ENCODE measurements at places on chromosomes 4 and X.
A peak's percentile ranks its signal among the peaks of the same experiment; 100 is the strongest.

DNA sequence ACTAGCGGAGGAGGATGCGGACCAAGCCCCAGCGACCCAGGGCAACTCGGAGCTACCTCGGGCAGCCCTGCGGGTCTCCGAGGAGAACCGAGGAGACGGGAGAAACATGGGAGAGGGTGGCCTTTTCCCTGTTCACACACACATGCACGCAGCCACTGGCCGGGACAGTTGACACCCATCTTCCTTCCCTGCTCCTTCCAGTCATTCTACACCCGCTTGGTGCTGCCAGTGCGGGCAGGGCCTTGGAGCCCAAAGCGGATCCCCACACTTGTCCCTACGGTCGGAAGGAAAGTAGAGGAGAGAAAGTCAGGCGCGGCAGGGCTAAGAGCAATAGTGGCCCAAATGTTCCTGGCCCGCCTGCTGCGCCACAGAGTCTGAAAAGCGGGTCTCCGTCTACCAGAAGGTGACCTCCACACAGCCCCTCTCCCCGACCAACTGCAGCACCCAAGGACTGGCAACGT, 1.1 kb upstream of the PPP3CA start:
- no peak for DNase-seq
- no peaks in the 10 kb centered on the region for H3K27me3 ChIP-seq
- peak overlapping the region; percentile 94 for H3K27ac ChIP-seq
- peaks cover 7% of the 10 kb centered on the region for H3K36me3 ChIP-seq
- H3K4me3 ChIP-seq = peak overlapping the region; percentile 80
- peaks cover 28% of the 10 kb centered on the region for H3K4me1 ChIP-seq

DNA sequence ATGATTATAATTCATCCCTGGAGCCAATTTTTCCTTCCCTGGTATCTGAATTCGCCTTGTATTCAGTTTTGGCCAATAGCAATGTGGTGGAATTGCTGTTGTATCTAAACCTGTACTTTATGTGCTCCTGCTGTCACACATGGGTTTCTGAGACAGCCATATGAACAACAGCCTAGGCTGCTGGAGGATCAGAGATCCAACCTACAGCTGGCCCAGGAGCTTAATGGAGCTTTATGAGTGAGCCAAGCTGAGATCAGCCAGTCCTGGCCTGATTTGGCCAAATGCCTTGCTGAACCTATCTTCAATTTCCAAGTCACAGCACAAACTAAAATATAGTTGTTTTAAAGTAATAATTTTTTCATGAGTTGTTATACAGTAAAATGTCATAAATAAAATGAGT, 1071.5 kb downstream of the PCDH7 start:
- H3K27me3 ChIP-seq = no peaks in the 10 kb centered on the region
- H3K36me3 ChIP-seq = no peaks in the 10 kb centered on the region
- no peak for DNase-seq

- DNase-seq = no peak
- peaks cover 12% of the 10 kb centered on the region for H3K4me1 ChIP-seq
- no peak overlapping the region for H3K27ac ChIP-seq
- H3K36me3 ChIP-seq = no peaks in the 10 kb centered on the region
- no peaks in the 10 kb centered on the region for H3K27me3 ChIP-seq
- H3K4me3 ChIP-seq = no peak overlapping the region
Measured at GRCh38 chrX:153906126-153906917, 1.8 kb downstream of the AVPR2 start.

GRCh38 chr4:2064276-2064991, 5.3 kb downstream of the NAT8L start:
- H3K36me3 ChIP-seq = no peaks in the 10 kb centered on the region
- H3K27ac ChIP-seq = no peak overlapping the region
- peak overlapping the region; percentile 10 for H3K4me3 ChIP-seq
- no peaks in the 10 kb centered on the region for H3K4me1 ChIP-seq

DNA sequence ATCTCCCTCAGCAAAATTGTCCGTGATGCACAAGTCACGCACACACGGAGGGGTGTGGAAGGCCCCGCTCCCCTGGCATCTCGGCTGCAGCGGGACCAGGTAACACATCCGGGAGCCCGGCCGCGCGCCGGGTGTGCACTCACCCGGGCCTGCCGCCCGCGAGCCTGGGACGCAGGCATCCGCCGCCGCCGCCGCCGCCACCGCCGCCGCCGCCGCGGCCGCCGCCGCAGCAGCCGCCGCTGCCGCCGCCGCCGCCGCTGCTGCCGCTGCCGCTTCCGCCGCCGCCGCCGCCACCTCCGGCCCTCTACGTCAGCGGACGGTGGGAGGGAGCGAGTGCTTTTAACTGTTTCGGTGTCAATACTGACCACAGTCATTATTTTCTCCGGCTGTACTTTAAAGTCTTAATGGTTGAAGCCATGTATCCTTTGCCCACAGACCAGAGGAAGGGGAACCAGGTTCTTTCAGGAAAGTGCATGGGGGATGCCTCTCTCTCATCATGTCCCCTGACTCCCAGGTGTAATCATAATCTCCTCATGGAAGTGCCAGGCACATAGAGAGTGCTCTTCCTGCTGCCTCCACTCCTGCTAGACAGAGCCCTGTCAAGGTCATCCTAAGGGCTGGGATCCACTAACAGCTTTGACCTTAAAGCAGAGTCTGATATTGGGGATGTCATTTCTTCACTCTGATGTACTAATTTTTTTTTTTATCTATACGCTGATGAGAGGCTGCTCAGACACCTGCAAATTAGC, 38.0 kb downstream of the MAGEE2 start:
- H3K36me3 ChIP-seq = no peaks in the 10 kb centered on the region
- no peaks in the 10 kb centered on the region for H3K27me3 ChIP-seq
- no peak overlapping the region for H3K27ac ChIP-seq
- no peaks in the 10 kb centered on the region for H3K4me1 ChIP-seq
- DNase-seq = no peak
- H3K4me3 ChIP-seq = peak overlapping the region; percentile 26

GRCh38 chrX:139192386-139192961, 338.1 kb upstream of the F9 start:
- no peaks in the 10 kb centered on the region for H3K27me3 ChIP-seq
- H3K27ac ChIP-seq = no peak overlapping the region

GRCh38 chr4:158710814-158711213, 12.4 kb downstream of the PPID start:
- no peak overlapping the region for H3K4me3 ChIP-seq
- peaks cover 95% of the 10 kb centered on the region for H3K36me3 ChIP-seq
- DNase-seq = no peak
- no peaks in the 10 kb centered on the region for H3K27me3 ChIP-seq

- H3K36me3 ChIP-seq = no peaks in the 10 kb centered on the region
- no peak for DNase-seq
- H3K4me3 ChIP-seq = no peak overlapping the region
- H3K27ac ChIP-seq = no peak overlapping the region
- H3K27me3 ChIP-seq = no peaks in the 10 kb centered on the region
Measured at GRCh38 chrX:56963377-56963776, 32.0 kb downstream of the SPIN3 start.

GRCh38 chrX:71489540-71489939, 43.4 kb upstream of the OGT start:
- H3K4me1 ChIP-seq = no peaks in the 10 kb centered on the region
- no peak overlapping the region for H3K27ac ChIP-seq
- H3K4me3 ChIP-seq = no peak overlapping the region
- no peak for DNase-seq
- no peaks in the 10 kb centered on the region for H3K36me3 ChIP-seq
- no peaks in the 10 kb centered on the region for H3K27me3 ChIP-seq

GRCh38 chr4:167101035-167101434, 133.3 kb downstream of the SPOCK3 start:
- H3K4me3 ChIP-seq = no peak overlapping the region
- H3K4me1 ChIP-seq = no peaks in the 10 kb centered on the region
- no peaks in the 10 kb centered on the region for H3K27me3 ChIP-seq
- no peaks in the 10 kb centered on the region for H3K36me3 ChIP-seq

DNA sequence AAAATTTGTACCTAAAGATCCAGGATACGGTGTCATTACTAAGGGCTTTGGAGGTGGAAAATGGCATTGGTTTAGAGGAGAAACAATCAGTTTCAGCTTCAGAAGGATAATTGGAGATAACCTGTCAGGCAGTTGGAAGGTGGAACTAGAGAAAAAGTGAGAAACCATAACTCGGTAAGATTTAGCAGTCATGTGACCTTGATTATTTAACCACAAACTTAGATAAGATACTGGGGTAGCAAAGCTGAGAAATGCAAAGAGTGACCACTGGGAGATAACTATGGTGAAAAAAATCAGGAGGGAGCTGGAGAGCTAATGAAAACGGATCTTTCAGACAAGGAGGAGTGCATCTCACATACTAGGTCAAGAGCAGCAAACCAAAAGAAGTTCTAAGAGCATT, 58.3 kb upstream of the SMARCA5 start:
- H3K36me3 ChIP-seq = peaks cover 18% of the 10 kb centered on the region
- no peaks in the 10 kb centered on the region for H3K27me3 ChIP-seq
- no peak for DNase-seq
- no peaks in the 10 kb centered on the region for H3K4me1 ChIP-seq
- H3K27ac ChIP-seq = no peak overlapping the region

GRCh38 chr4:123562994-123563750, 166.6 kb downstream of the SPRY1 start:
- peaks cover 14% of the 10 kb centered on the region for H3K4me1 ChIP-seq
- no peaks in the 10 kb centered on the region for H3K36me3 ChIP-seq
- no peaks in the 10 kb centered on the region for H3K27me3 ChIP-seq
- H3K27ac ChIP-seq = no peak overlapping the region

DNA sequence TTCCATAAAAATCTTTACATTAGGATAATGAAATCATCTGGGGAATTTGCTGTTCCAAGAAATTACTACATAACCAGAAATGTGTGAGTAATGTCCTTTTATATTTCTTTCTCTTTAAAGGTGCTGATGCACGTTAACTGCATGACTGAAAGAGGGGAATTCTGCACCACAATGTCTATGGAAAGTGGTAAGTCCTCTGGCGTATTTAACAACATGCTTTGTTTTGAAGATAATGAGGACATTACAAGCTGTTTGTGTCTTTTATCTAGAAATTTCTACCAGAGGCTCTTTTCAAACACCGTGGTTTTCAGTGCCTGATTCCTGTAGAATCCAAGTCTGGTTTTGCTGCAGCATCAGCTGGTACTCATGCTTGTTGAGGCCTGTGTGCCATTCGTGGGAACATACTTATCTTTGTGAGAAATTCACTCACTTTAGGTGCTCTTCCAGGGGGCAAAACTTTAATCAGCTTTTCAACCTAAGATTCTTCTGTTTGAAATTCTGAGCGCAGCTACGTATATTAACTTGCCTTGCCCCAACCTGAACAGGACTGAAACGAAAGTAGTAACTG, 257.2 kb downstream of the PDHA2 start:
- H3K4me1 ChIP-seq = peaks cover 14% of the 10 kb centered on the region
- H3K4me3 ChIP-seq = peak overlapping the region; percentile 0
- H3K36me3 ChIP-seq = no peaks in the 10 kb centered on the region
- H3K27me3 ChIP-seq = no peaks in the 10 kb centered on the region
- H3K27ac ChIP-seq = peak overlapping the region; percentile 36

DNA sequence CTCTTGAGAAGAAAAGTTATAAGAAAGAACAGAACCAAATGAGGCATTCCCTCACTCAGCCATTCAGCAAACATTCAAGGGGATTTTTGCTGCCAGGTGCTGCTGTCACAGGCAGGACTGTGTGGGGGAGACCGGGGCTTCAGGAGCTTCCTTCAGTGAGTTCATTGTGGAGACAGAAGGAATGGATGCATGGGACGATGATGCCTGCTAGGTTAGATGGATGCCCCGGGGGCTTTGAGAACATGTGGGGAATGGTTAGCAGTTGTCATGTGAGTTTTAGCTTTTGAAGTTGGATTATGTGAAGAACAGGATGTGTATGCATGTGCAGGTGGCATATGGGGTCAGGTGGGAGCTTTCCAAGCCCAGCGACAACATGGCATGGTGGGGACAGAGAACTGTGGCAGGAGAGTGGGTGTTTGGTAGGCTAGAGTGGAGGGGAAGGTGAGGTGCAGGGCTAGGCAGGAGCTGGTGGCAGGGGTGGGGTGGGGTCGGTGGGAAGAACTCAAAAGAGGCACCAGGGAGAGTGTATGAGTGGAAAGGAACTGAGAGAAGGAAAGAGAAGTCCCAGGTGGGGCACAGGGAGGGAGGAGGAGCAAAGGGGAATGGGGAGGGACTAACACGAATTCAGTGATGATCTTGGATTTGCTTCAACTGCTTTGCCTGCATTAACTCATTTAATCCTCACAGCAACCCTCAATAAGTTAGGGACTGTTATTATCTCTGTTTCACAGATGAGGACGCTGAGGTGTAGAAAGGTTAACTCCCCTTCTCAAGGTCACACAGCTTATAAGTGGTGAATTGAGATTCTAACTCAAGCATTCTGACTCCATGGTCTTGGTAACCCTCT, 8.4 kb downstream of the DCUN1D4 start:
- no peak for DNase-seq
- no peaks in the 10 kb centered on the region for H3K27me3 ChIP-seq
- peaks cover 34% of the 10 kb centered on the region for H3K36me3 ChIP-seq
- H3K27ac ChIP-seq = no peak overlapping the region

GRCh38 chr4:4481399-4481994, 60.4 kb downstream of the STX18 start:
- no peaks in the 10 kb centered on the region for H3K4me1 ChIP-seq
- H3K4me3 ChIP-seq = no peak overlapping the region
- no peaks in the 10 kb centered on the region for H3K36me3 ChIP-seq
- DNase-seq = no peak
